GM20000 (cell line): ENCODE measurements at places on chromosomes 5 and 9.

DNA sequence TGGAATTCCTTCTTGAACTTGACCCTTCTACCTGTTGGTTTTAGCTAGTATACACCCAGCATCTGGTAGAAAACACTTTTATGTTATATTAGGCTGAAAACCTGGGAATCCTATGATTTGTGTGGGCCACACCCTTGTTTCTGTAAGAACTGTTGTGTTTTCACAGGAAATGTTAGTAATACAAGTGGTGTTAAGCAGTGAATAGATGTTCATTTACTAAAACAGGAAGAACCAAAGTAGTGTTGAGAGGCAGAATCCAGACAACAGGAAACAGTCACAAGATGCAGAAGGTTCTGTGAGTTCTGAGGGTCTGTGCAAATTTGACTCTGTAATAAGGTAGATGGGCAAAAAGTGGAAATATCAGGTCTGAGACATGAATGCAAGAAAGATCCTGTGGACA is 73.0 kb upstream of the RAI14 start:
- DNase-seq = no peak

DNA sequence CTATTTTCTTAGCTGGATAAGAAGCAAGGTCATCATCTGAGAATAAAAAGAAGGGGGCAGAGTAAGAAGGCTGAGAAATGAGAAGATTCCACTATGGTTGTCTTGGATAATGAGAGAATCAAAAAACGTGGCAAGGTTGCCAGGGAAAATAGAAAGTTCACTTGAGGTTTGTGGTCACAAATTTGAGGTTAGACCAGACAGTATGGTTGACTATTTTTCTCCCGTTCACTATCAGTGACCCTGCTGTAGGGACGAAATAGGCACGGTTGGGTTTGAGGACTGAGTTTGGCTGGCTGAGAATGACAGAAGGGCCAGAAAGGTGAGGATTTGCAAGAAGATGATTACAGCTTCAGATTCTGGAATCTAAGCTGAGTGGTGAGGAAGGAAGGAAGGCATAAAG is 266.0 kb upstream of the ZNF462 start:
- no peak for DNase-seq

DNA sequence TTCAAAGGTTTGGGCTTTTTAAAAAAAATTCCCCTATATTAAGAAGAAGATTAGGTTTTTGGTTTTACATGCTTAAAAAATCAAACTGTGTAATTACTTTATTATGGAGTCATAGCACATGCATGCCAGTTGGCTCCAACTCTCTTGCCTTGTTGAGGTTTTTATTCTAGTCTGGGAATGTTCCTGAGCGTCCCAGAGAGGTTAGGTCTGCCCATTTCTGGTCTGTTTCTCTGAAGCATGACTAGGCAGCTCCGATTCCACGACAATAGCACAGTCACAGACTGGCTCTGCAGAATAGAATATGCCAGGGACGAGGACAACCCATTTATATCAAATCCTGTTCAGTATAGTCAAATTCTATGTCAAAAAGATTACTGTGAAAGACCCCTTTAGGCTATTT is 217.0 kb downstream of the PCSK5 start:
- no peak for DNase-seq

- no peak for DNase-seq
Measured at GRCh38 chr9:5899292-5899691, 8.6 kb downstream of the MLANA start.

GRCh38 chr9:98856982-98857381 is 49.5 kb downstream of the GALNT12 start:
- DNase-seq = no peak

GRCh38 chr5:14488709-14489108 is 92.9 kb upstream of the OTULINL start:
- no peak for DNase-seq

DNA sequence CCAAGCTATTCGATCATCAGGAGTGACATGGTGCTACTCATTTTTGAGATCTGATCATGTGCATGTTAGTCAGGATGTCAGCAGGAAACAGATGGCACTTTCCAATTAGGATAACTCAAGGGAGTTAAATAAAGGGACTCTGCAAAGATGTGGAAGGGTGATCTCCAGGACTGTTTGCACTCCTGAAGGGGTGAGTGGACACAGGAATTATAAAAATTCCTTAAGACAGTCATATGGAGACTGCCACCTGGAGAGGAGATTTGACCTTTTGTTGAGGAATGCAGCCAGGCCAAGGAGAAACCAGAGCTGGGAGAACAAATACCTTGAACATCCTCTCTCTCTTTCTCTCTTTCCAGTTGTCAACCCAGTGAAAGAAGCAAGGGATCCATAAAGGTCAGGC is 189.1 kb downstream of the GABRG2 start:
- no peak for DNase-seq

- DNase-seq = no peak
Measured at GRCh38 chr9:76887951-76888350, 18.0 kb downstream of the PRUNE2 start.

- DNase-seq = no peak
Measured at GRCh38 chr5:74374656-74375055, 265.9 kb downstream of the ENC1 start.

DNA sequence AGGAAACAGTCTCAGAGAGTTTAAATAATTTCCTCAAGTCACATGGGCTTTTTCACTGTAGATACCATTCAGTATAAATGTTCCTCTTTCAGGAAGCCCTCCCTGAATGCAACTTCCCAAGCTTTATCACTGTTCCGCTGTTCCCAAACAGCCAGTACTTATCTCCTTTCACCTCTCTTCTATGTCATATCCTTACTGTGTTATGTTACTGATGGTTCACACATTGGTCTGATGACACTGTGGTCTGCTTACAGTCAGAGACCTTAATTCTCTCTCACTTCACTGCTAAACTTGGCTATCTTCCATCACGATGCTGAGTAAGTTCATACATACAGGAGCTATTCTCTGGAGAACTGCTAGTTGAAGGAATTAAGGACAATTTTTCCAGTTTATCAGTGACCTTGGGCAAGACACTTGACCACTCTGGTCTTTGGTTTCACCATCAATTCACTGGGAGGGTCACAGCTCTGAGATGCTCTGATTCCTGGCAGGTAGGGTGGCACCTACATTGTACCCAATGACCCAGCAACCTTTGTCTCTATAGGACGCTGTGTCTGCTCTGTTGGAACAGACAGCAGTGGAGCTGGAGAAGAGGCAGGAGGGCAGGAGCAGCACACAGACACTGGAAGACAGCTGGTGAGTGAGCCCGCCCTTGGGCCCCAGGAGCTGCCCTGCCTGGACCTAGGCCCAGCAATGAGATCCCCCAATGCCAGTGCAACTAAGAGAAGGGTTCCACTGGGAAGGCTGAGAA is 42.1 kb upstream of the RARS1 start:
- no peak for DNase-seq

DNA sequence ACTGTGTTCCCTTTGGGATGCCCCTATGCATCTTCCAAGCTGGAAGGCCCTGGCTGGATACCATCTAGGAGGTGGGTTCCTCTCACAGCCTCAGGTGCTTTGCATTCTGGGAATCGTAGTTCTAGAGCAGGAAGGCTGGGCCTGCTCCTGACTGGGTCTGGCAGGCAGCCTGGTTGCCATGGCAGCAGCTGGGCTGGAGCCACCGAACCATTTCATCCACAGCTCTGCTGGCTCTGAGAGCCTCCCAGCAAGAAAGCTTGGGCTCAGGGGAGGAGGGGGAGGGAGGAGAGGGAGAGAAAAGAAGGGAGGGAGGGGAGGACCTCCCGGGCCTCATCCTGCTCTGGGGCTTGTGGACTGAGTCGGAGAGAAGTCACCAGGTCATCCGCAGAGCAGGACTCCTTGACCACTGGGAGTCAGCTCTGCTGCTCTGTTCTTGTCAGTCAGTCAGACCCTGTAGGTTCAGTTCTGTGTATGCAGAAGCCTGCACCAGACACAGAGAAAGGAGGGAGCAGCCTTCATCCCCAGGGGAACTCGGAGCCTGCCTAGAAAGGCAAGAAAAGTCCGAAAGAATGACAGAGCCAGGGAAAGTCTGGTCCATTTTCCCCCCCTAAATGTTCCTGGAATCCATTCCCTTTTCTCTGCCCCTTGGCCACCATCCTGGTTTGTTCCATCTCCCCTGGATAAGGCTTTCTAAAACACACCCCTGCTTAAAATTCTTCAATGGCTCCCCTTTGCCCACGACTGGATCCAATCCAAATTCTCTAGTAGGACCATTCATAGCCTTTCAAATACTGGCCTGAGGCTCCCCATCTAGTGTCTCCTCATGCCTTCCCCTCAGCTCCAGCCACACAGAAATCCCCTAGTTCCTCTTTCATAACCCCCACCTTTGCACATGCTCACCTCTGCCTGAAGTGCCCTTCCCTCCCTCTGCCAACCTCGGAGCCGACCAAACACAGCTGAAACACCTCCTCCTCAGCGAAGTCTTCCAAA is 65.4 kb upstream of the ARAP3 start:
- peak; percentile 56 for DNase-seq

DNA sequence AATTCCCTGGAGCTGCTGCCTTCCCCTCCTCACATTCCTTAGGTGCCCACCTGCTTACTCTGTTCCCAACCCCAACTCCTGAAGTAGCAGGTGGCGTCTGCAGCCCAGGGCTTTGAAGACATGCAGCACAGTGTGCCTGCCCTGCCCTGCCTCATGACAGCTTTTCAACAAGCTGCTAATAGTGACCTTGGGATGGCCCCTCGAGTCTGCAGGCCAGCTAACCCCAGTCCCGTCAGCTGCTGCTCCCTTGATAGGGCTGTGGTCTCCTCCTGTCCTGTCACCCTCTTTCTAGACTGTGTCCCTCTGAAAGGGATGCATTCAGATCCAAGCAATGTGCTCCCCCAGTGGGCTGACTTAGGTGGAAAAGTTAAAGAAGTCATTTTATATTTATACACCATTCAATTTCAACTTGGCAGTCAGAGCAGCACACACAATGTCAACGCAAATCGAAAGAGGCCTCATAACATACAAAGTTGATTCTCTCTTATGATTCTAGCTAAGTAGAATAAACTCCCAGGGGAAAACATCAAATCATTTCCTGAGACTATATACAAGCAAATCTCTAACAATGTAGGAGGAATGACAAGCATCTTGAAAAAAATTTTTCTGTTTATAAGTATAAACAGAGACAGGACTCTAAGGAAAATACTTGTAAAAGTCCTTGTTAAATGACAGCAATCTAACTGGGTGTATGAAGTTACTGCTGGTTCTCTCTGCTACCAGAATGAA is 37.9 kb downstream of the ADRB2 start:
- DNase-seq = no peak

DNA sequence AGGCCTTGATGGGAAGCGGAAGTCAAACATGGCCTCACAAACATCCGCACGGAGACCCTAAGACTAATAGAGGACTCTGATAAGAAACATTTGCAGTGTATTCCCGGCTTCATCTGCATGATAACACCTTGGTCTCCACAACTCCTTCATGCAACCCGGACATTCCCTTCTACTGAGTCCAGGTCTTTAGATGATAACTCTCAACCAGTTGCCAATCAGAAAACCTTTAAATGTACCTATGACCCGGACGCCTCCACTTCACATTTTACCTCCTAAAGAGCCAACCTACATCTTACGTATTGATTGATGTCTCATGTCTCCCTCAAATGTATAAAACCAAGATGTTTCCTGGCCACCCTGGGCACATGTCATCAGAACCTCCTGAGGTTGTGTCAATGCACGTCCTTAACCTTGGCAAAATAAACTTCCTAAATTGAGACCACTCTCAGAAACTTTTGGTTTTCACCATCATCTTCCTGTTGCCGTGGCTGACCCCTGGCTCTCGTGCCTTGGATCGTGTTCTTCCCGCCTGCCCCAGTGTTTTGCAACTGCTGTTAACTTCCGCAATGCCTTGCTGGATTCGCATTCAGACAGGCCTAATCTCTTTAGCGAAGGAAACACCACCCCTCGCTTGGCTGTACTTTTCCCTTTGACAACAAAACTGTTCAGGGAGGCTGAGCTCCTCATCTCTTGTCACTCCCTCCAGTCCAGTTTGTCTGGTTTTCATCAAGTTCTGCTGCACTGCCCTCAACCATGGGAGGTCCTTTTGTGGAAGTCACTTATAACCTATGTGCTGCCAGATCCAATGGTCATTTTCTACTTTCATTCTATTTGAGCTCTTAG is 1.1 kb upstream of the DAP start:
- DNase-seq = no peak

DNA sequence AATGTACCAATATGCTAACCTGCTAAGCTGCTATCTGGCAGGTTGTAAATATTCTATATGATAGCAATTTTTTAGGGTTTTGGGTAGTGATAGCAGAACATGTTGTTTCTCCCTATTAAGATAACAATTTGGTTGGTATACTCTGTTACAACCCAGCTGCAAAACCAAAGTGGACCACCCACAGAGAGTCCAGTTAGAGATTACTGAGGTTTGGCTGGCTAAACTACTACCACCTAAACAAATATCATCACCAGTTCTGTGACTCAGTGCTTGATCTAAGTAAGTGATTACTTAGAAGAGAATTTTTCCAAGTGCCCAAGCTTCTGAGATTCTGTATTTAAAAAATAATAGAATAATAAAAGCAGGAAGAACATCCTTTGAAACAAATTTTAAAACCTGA is 72.3 kb downstream of the XRCC4 start:
- no peak for DNase-seq

GRCh38 chr5:167332309-167332708 is 959.1 kb upstream of the WWC1 start:
- no peak for DNase-seq

DNA sequence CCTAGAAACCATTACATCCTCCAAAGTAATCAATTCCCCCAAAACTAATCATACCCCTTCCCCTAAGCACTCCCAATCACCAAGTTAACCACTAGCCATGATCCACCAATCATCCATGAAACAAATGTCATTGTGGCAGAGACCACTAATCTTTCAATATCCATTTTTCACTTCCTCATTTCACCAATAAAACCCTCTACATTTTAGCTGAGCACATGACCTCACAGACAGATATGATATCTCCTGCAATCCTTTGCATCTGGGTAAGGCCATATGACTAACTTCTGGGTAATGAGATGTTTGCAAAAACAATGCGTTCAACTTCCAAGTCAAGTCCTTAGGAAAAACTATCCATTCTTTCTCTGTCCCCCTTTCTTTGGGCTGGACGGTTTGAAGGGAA is 20.7 kb downstream of the OR2S2 start:
- DNase-seq = no peak

DNA sequence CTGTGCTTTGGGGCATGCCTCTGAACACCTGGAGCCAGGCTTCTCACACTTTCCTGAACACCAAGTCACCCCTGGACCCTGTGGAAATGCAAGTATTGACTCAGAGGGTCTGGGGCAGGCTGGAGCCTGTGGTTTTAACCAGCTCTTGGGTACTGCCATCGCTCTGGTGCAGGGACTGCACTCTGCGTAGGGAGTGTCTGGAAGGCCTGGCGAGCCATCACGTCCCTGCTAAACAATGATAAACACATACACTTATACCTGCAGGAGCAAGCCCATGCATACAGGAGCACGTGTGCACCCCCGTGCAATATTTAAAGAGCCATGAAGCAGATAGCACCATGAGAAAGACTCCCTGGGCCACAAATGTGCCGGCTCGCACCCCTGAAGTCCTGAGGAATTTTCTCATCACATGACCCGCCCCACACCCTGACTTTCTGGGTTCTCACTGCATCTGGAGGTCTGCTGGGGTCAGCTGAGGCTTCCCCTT is 267.7 kb downstream of the GADD45G start:
- DNase-seq = no peak
